Amygdala (tissue), 56 donors: ENCODE measurements at places on chromosomes 1 and 21.

GRCh38 chr21:36205962-36206361, 49.3 kb downstream of the DOP1B start:
- no peak for DNase-seq

- DNase-seq, result no peak
Measured at GRCh38 chr1:25774921-25775771, 24.8 kb upstream of the SELENON start.

- no peak for DNase-seq
Measured at GRCh38 chr1:54934869-54935268, 45.6 kb upstream of the TMEM61 start.

DNA sequence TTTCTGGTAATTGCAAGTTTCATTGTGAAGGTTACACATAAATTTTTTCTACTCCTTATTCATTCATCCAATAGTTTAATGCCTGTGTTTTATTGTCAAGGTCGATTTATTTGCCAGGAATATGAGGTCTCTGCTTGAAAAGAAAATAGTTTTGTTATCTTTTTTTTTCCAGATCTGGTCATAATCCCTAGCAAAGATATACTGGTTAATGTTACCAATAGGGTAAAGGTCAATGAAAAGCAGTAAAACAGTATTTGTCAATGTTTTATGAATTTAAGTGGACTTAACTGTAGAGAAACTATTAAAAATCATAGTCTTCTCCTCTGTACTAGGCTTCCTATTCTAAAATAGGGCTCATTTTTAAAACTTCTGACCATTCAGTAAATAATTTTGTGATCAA, 8.1 kb upstream of the FMO3 start:
- no peak for DNase-seq

GRCh38 chr1:17081439-17081838, 27.6 kb upstream of the SDHB start:
- no peak for DNase-seq

GRCh38 chr1:12021616-12022015, 2.3 kb downstream of the MIIP start:
- no peak for DNase-seq

DNA sequence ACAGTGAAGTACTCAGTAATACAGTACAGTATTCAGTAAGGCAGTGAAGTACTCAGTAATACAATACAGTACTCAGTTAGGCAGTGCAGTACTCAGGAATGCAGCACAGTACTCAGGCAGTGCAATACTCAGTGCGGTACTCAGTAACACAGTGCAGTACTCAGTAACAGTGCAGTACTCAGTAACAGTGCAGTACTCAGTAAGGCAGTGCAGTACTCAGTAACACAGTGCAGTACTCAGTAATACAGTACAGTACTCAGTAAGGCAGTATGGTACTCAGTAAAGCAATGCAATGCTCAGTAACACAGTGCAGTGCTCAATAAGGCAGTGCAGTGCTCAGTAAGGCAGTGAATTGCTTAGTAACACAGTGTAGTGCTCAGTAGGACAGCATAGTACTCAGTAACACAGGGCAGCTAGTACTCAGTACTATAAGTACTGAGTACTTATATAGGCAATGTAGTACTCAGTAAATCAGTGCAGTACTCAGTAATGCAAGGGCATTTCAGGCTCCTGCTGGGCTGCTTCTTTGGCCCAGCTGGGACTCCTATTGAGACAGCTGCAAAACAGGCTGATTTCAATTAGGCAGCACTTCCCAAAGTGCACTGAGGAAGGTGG, 411.3 kb downstream of the DISC1 start:
- DNase-seq, result no peak

- DNase-seq, result peak; percentile 10
Measured at GRCh38 chr1:116817582-116818064, 63.4 kb downstream of the CD2 start.

GRCh38 chr1:206492589-206492988, 14.7 kb upstream of the RASSF5 start:
- DNase-seq, result no peak

GRCh38 chr1:154736841-154737240, 128.9 kb upstream of the ADAR start:
- no peak for DNase-seq

DNA sequence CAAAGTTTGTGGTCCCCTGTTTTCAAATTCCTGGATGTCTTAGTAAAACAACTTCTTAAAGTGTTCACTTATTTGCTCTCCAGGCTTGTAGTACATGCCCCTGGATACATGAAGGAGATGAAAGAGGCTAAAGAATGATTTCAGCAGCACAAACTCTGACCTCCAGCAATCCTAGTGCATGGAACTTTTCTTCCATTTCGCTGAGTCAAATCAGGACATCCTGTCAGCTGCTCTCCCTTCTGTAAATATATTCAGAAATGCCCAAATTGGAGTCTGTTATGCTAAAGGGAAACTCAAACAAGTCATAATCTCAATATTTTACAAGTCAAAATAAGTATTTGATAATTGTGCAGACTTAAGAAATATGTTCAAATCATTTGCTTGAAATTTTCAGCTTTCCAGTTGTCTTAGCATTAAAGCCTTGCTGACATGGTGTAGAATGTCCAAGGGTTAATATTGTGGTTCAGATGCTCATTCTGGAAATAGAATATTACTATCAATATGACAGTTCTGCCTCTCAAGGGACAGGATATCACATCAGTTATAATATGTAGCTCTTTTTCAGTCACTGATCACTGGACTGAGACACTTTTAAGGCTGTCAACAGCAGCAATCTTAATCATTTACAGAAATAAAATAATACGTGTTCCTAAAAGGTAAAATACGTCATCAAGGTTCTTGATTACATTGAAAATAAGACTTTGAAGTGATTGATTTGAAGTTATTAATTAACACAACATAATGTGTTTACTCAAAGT, 1157.3 kb downstream of the PLA2G4A start:
- DNase-seq, result no peak

DNA sequence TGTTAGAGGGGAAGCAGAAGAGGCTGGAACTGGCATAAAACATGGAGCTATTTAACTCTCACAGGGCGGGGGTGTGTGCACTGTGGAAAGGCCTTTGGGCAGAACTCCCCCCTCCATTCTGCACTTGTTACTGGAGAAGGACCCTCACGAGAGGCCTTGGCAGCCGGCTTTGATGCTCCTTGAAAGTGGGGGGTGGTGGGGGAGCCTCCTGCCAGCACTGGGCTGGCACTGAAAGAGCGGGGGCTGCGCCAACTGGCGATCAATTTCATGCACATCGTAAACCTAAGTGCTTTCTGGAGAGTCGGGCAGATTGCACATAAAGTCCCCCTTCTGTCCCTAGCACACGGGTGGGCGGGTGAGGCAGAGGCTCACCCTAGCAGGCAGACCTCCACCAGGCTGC, 28.9 kb downstream of the FOXO6 start:
- DNase-seq, result no peak

DNA sequence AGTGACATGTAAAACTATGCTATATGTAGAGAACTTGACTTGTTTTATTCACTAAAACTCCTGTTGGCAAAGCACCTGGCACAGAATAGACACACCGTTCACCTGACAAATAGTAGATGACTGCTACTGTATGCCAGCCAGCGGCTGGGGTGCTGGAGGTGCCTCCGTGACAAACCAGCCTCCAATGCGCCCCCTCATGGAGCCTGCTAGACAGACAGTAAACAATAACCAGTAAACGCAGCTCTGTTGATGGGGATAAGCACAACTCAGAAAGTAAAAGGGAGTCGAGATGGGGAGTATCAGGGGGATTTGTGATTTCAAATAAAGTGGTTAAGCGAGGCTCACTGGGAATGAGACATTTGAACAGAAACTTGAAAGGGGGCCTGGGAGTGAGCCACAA, 107.2 kb downstream of the PRDM2 start:
- DNase-seq, result no peak

GRCh38 chr1:85148524-85149250, 52.1 kb downstream of the SYDE2 start:
- DNase-seq, result no peak

GRCh38 chr1:185358957-185359356, 41.9 kb upstream of the IVNS1ABP start:
- no peak for DNase-seq

DNA sequence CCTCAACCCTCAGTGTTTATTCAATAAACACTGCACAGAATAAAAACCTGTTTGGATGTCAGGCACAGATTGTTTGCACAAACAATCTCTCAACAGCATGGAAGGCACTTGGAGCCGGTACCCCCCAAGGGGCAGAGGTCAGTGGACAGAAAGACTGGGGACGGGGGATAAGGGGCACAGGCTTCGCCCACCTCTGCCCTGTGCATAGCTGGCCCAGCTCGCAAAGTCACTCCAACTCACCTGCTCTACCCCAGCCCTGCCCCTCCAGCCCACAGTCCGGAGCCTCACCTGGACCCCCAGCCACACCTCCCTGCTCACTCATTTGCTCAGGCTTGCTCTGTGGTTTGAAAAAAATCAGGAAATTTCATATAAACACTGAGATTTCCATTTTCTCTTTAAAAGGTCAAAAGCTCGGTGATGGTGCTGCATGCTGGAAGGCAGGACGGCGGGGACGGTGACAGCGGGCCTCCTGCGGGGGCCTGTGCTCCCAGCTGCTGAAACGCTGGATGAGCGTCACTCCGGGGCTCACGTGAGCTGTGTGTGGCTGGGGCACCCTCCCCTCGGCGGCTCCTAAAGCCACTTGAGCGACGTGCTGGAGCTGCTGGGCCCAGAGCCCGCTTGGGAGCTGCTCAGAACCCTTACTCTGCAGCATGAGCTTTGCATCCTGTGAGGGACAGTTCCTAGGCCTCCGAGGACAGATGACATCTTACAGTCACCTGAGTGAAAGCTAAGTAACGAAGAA, 54.5 kb downstream of the PRDM15 start:
- no peak for DNase-seq

DNA sequence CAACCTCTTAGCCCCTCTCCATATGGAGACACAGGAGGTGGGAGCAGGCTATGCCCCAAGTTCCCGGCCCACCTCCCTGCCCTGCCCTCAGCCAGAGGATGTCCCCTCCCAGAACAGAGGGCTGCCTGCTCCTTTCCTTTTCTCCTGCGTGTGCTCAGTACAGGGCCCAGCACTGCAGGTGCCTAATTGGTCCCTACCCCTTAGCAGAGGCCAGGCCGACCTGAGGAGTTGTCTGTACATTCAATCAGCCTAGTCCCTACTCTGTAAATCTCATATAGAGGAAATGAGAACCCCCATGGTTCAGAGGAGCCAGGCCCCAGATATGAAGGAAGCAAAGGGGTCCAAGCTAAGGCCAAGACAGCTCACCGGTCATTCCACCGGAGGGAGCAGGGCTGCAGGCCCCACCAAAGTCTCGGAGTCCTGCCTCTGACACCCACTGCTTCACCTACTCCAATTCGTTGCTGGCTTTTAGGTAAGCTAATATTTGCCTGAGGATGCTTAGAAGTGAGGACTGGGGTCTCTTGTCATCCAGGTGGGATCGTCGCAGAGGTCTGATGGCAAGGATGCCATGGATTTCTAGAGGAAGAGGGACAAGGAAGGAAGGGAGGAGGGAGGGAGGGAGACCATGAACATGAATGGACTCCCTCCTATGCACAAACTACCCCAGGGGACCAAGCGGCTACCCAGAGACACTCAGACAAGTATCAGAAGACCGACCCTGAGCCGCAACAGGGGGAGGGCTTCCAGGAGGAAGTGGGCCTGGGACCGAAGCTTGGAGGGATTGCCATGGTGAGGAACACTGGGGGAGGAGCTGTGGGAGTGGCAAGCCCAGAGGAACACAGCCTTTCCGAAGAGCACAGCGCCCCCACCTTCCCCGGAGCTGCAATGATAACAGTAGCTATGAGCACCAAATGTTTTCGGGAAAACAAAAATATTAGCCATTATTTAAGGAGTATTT, 30.4 kb upstream of the FOXO6 start:
- DNase-seq, result no peak

- DNase-seq, result no peak
Measured at GRCh38 chr1:11502516-11502915, 23.6 kb downstream of the DISP3 start.

- DNase-seq, result no peak
Measured at GRCh38 chr1:234592240-234592639, 17.7 kb downstream of the IRF2BP2 start.

GRCh38 chr1:2330519-2331199, 60.7 kb downstream of the MORN1 start:
- DNase-seq, result no peak

GRCh38 chr1:248404024-248404423, 1.2 kb downstream of the OR2T1 start:
- peak; percentile 41 for DNase-seq

- DNase-seq, result no peak
Measured at GRCh38 chr1:25917996-25918395, 11.8 kb upstream of the STMN1 start.

- DNase-seq, result no peak
Measured at GRCh38 chr1:240595476-240595875, 16.5 kb downstream of the GREM2 start.

- DNase-seq, result no peak
Measured at GRCh38 chr1:75438355-75438754, 172.6 kb downstream of the SLC44A5 start.

DNA sequence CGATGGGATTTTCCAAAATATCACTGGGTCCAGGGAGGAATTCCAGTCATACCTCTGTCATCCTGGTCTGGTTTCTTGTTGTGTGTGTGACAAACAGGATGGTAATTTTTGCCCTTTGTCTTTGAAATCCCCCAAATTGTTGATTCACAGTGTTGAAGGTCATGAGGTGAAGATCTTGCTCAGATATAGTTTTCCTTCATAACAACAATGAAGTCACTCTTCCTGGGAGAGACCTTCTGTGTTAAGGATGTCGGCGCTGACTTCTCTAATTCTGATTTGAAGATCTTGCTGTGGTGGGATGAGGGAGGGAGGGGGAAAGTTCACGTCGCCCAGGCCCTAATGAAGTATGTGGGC, 32.2 kb upstream of the MPZL1 start:
- DNase-seq, result no peak

GRCh38 chr1:228999446-229000170, 264.3 kb downstream of the RHOU start:
- DNase-seq, result no peak

DNA sequence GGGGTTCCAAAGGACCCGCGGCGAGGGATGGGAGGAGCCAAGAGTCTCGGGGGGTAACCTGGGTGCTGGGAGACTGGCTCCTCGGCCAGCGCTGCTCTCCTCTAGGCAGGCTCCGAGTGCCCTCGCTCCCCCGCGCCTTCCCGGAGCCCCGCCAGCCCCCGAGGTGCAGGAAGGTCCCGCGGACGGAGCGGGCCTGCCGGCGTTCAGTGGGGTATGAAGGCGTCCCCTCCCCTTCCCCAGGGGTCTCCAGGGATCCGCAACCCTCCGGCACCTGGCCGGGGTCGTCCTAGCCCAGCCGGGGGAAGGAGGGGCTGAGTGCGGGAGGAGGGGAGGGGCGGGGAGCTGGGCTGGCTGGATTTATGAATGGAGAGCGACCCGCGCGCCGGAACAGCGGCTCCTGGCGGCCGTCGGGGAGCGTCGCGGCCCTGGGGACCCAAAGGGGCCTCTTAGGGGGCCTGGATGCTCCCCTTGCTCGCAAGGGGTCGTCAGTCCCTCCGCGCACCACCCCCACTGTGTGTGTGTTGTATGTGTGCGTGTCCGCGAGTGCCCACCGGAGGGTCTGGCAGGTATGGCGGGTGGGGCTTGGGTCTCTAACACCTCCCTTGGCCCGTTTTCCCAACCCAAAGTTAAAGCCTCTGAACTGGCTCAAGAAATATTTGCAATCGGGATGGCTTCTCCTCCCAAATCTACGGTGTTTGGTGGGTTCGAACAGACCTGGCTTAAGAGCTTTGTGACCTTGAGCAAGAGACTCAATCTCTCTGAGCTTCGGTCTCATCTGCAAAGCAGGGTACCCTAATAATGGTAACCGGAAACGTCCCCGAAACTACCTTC, 642 bp downstream of the HCRTR1 start:
- no peak for DNase-seq
